Nucleus accumbens (tissue), 56 donors: ENCODE measurements at places on chromosomes 11 and 22.

- no peak for DNase-seq
These were observed 1.2 kb downstream of the ELFN2 start for GRCh38 chr22:37425800-37426705.

DNA sequence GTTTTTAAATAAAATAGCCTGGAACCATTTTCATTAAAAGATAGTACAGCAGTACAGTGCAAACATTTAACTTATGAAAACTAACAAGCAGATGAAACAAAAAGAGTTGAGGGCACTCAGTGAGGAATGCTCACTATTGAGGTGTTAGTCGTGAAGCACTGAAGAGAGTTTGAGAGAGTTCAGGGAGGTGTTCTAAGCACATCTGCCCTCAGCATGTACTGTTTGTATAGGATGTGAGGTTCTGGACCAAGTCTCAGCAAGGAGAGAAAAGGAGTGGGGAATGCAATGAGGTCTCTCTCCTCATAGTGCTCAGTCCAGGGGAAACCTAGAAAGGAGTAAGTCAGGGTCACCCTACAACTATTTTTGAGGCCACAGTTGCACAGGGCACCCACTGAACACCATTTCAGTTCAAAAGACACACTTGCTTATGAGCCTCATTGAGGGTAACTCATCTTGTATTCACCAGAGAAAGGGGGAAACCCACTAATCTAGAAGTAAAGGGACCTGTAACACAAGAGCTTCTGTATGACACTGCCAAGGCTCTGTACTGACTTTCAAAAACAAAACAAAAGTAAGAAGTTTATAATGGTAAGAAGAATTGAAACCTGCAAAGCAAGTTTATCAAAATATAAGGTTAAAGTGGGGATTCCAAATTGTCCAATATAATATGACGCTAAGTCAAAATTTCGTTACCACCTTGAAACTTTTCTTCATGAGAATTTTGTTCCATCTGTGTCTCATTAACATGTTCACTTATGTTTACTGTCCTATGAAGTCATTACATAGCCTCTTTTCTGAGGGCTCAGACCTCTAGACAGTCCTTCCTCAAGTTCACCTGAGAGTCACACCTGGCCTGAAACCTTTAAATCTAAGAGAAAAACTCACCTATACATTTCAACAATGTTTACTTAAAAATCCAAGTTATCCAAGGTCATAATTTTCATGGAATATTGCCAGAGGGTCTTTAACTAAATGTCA, 275.3 kb downstream of the ETS1 start:
- DNase-seq: no peak

DNA sequence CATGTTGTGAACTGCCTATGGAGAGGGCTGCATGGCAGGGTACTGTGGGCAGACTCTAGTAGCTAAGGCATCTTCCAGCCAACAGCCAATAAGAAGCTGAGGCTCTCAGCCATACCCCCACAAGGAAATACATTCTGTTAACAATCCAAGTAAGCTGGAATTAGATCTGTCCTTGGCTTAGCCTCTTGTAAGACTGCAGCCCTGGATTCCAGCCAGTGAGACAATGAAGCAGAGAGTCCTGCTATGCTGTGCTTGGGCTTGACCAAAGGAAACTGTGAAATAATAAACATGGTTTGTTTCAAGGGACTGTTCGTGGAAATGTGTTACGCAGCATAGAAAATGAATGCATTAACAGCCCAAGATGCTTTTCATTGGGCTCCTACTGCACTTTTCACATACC, 1097.4 kb upstream of the CCDC90B start:
- DNase-seq: no peak

DNA sequence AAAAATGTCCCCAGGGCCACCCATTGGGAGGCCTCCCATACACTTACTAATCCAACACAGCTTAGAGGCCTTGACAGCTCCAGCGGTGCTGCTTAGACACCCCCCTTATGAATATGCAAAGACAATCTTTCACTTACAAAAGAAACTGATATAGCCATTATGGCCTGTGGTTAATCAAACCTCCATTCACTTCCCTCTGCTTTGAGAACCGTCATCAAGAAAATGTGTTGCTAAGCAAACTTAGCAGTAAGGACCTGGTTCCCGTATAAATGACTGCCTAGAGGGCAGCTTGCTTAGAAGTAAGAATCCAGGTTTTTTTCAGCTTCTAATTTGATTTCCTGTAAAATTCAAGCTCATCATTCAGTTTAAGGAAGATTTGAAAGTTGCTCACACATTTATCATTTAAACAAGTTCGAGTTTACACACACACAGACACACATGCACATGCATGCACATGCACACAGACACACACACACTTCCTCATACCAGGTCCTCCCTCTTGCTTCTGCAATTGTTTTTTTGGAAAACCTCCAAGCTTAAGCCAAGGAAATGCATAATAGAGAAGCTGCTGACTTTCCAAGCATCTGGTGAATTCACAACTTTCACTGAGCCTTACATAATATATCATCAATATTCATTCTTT, 137.7 kb upstream of the BLID start:
- no peak for DNase-seq
